ENCODE measurements at places on chromosomes 6 and 20.

- no peak for DNase-seq
These were observed 26.5 kb upstream of the MYCT1 start for GRCh38 chr6:152671171-152671570.

GRCh38 chr6:15101130-15101529, 144.7 kb upstream of the JARID2 start:
- no peak for DNase-seq

DNA sequence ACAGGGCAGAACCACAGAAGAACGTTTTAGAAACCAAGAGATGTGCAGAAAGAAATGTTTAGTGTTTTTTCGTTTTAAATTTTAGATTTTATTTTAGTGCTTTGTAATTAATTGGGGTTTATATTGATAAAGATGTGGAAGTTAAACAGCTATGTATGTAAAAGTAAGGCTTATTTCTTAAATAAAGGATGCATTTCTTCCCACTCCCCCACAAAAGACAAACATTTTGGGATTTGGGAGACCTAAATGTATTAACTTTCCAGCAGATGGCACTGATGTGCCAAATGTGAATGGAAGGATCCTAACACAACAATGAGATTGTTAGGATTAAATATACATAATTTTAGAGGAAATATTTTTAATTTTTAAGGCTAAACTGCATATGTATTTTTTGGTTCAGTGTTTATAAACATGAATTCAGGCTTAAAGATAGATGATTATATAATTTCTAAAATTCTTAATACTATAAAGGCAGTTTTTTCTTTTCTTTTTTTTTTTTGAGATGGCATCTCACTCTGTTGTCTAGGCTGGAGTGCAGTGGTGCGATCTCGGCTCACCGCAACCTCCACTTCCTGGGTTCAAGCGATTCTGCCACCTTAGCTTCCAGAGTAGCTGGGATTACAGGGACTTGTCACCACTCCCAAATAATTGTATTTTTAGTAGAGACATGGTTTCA, 12.0 kb downstream of the PFDN4 start:
- DNase-seq = no peak

- no peak for DNase-seq
These were observed at the start of gene RAB44 for GRCh38 chr6:36697481-36697903. Gene RAB44, plus strand, starts transcription at chr6:36697826. Its CDS starts 6,410 bp downstream, at chr6:36704236.

DNA sequence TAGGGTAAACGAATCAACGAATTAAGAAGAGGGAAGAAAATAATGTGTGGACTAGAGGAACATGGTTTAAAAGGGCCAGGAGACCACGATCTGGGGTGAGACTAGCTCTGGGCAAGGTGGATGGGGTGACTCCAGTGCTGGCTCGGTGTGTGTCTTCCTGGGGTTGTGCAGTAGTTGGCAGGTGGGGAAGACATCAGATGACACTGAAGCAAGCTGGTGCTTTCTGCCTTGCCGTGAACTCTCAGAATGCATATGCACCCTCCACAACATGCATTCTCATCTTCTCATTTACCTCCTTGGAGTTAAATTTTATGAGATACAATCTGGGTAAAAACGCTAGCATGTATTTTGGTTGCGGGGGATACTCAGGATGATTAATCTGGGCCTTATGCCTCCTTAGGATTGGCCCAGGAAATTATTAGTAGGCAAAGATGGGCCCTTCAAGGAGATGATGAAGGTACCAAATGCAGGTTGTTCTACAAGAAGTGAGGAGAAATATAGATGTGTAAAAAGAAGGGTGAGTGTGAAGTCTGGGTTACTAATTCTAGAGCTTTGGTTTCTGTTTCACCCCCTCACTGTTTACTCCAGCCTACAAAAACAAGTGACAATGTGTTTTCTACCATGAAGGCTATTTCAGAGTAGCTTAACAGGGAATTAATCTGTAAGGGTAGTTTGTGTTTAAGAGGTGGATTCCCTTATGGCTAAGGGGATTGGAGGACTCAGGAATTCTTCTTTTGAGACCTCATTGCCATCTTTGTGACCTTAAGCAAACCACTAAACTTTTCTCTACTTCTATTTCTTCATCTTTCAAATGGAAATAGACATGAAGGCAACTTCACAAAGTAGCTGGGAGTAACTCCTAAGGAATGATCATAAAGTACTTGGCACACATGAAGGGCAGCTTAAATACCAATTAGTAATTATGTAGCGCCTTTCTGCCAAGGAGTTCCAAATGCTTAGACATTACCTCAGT, 71.0 kb upstream of the SUPT3H start:
- no peak for DNase-seq

GRCh38 chr6:101486124-101486523, 92.6 kb downstream of the GRIK2 start:
- no peak for DNase-seq

GRCh38 chr20:32999603-33000250, 4.5 kb downstream of the SUN5 start:
- no peak for DNase-seq

DNA sequence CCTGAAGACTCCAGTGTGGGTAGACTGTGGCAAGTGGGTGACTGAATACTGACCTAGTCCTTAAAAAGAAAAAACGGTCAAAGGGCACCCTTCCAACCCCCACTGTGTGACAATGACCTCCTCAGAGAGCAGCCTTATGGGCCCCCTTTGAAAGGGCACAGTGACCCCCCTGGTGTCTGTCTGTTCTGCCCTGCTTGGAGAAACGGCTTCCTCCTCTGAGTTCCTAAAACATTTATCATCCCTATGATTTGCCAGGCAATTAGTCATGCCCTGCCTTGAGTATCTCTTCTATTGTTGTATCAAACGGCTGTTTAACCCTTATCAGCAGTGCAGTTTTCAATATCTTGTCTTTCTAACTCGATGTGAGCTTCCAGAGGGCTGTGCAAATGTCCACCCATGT, 21.0 kb upstream of the STX16 start:
- DNase-seq = no peak

GRCh38 chr20:34986311-34987287, 30.9 kb downstream of the MYH7B start:
- DNase-seq = no peak

All from DMS 273 treated with DMSO at 0.1 percent for 48 hours (cell line).